GM04503 (cell line): ENCODE measurements at places on chromosomes 5 and 9.
A peak's percentile ranks its signal among the peaks of the same experiment; 100 is the strongest.

- DNase-seq: peak; percentile 96
These were observed 36.2 kb upstream of the CKS2 start for GRCh38 chr9:89274838-89275237.

GRCh38 chr5:167065794-167066193 lies 1225.7 kb upstream of the WWC1 start:
- DNase-seq: no peak

GRCh38 chr9:76198336-76198735 lies 195.9 kb downstream of the RFK start:
- DNase-seq: no peak

GRCh38 chr9:116855881-116856662 lies 169.0 kb downstream of the TRIM32 start:
- DNase-seq: no peak

- no peak for DNase-seq
These were observed 239.9 kb upstream of the TNC start for GRCh38 chr9:115357821-115358220.

GRCh38 chr5:114305402-114306207 lies 56.3 kb upstream of the KCNN2 start:
- no peak for DNase-seq

DNA sequence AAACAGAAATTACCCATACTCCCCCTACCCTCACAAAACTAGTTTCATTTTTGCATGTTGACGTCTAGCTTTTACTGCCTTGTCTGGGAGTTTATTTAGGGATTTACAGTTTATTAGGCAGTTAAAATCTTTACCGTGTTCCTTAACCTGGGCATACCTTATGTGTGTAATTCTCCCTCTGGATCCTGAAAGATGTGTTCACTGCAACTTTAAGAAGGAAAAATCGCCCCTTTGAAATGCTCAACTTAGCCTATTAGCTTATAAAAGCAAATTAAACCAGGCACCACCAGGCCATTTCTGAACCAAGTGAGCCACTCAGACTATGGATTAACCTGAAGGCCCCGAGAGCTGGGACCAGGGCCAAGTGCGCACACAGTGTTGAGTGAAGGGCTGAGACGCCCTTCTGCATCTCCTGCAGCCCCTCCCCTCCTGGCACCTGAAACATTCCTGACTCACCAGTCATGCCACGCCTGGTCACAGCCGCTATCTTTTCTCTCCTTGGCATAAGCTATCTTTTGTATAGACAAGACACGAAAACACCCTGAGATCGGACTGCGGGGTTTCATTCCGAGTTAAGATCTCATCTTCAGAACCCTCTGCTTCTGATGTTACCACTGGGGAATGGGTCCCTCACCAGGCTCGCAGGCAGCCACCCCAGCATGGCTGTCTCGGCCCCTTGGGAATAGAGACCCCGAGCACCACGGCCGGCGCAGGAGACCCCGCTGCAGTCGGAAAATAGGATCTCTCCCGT lies 111.9 kb downstream of the ROR2 start:
- no peak for DNase-seq

DNA sequence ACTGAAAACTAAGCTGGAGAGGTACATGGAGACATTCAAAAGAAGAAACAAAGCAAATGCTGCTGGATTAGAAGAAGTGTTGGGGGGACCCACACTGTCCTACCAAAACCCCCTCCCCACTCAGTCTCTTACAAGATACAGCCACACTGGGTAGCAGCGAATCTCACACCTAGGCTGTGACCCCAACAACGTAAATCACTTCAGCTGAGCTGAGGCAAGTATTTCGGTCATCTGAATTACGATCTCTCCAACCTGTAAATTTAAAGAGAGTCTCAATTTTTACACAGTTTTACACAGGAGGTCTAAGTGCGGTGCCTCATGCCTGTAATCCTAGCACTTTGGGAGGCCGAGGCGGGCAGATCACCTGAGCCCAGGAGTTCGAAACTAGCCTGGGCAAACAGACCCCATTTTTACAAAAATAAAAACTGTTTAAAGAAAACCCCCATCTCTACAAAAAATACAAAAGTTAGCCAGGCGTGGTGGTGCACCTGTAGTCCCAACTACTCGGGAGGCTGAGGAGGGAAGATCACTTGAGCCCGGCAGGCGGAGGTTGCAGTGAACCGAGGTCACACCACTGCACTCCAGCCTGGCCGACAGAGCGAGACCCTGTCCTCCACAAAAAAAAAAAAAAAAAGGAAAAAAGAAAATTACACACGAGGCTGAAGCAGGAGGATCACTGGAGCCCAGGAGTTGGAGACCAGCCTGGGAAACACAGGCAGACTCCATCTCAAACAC lies 3.4 kb downstream of the CAMSAP1 start:
- DNase-seq: no peak

GRCh38 chr9:115794921-115795475 lies 358.6 kb upstream of the PAPPA start:
- no peak for DNase-seq

GRCh38 chr5:135839566-135839965 lies 5.1 kb downstream of the SLC25A48 start:
- DNase-seq: no peak

- no peak for DNase-seq
These were observed 67.0 kb downstream of the CAST start for GRCh38 chr5:96729156-96729555.

DNA sequence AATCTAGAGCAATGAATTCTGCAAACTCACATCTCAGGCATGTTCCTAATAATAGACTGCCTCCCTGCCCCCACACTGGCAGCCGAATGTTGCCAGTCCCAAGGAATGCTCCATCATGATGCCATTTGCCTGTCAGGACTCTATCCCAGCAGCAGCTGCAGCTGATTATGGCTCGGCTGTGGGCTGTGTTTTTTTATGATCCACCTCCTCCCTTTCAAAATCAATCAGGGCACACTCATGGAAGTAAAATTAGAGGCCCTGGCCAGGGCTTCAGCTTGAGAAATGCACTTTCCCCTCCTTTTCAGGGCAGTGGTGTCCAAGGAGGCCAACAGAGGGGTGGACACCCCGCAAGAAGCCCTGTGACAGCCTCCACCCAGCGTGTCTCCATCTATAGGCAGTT lies 176.7 kb upstream of the S1PR3 start:
- DNase-seq: peak; percentile 86

- DNase-seq: no peak
These were observed 174.9 kb upstream of the PAPPA start for GRCh38 chr9:115978659-115979096.

- no peak for DNase-seq
These were observed 713.6 kb downstream of the TLE4 start for GRCh38 chr9:80285326-80285725.

- DNase-seq: no peak
These were observed 167.8 kb upstream of the CCNG1 start for GRCh38 chr5:163269624-163270023.

GRCh38 chr5:102946971-102947370 lies 173.0 kb downstream of the GIN1 start:
- DNase-seq: no peak

DNA sequence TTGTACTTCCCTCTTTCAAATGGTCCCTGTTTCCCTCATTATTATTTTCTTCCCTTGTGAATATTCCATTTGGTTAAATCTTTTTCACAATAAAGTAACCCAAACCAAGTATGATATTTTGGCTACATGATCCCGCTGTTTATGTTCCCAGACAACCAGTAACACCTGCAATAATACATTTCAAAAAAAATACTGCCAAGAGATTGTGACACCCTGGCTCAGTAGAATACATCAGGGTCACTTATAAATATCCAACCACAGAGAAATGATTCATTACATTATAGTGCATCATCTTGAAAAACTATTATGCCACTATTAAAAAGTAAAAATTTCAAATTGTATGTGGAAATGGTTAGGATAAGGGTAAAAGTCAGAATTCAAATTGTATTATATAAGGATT lies 7.2 kb upstream of the OXCT1 start:
- DNase-seq: no peak

DNA sequence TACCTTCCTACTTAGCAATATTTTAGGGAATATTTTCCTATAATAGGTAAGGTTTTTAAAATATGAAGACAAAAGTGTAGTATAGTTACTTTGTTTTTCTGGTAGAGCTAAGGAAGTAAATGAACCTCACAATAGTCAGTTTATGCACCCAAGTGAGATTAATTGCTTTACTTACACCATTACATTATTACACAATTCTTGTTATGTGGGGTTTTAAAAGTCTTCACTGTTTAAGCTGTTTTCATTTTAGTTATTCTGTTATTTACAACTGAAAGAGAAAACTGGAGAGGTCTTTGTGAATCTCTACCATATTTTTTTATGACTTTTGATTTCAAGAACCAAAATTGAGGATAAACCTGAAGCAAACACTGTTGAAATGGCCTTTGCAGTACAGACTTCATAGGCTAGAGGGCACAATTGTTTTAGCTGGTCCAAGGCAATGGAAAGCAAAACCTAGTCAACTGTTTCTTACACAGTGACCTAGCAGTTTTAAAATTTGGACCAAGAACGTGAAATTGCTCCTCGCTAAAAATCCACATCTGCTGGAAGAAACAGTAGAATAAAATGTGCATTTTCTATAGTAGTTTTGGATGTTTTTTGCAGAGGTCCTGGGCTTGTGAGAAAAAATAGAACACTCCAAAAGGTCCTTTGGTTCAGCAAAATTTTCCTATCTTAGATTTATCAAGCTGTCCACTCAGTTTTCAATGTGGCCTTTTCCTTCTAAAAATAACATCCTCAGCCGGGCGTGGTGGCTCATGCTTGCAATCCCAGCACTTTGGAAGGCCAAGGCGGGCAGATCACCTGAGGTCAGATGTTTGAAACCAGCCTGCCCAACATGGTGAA lies 66.4 kb upstream of the FER start:
- peak; percentile 34 for DNase-seq

DNA sequence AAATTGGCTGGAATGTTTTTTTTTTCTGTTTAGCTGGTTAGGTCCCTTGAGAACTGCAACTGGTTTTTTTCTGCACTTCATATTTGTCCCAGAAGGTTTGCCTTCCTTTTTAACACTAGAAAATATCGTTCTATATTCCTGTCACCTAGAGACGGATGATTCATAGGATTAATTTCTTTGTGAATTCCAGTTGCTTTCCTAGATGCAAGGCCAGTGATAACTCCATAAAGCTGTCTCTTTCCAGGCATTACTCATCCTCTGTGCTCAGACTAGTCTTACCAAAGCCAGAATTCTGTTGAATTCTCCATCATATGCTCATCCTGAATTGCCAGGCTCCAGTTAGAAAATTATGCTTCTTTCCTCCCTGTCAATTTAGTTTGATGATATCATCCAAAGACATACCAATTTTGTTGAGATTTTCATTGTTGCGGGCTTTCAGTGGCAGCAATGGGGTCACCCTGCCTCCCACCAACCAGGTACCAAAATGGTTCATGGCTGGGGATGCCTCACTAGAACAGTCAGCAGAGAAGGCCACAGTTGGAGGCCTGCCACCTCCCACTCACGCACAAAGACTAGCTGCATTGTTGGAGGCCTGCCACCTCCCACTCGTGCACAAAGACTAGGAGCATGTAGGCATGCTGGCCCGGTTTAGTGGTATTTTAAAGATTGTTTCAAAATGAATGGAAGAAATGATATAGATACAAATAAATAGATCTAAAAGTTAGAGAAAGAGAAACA lies 8.5 kb downstream of the BAAT start:
- DNase-seq: peak; percentile 91
